ENCODE measurements at places on chromosomes 5 and 9.
A peak's percentile ranks its signal among the peaks of the same experiment; 100 is the strongest.

- no peak for DNase-seq
Observed at GRCh38 chr9:90420768-90421513, 221.7 kb downstream of the DIRAS2 start.

- DNase-seq = no peak
Observed at GRCh38 chr5:65334077-65334476, 147.6 kb downstream of the ADAMTS6 start.

- no peak for DNase-seq
Observed at GRCh38 chr5:121573721-121574382, 277.8 kb upstream of the FTMT start.

DNA sequence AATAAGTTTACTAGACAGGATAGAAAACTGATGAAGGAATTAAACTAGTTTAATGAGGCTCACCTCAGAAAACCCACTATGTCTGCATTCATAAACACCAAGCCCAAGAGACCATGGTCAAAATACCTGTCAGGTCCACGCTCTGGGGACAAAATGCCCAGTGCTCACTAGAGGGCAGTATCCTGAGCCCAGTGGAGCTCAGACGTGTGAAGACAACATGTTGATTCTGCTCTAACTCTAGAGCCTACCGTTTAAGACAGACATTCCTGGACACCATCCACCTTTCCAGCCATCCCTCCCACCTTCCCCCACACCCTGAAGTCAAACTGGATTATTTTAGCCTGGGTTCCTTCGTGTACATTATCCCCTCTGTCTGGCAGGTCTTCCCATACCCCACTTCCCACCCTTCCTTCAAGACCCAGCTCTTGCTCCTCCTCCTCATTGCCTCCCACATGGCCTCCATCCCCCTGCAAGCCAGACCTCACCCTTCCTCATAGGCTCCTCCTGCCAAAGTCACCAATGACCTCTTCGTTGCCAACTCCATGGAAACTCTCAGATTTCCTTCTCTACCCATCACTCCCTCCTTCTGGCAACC, 142.3 kb upstream of the FSTL4 start:
- peak; percentile 49 for DNase-seq
